Lung microvascular endothelial cell (primary cell): ENCODE measurements at places on chromosomes 5 and 9. TPM values are rescaled to one million over a fixed set of nuclear protein-coding genes. Genes with fewer than 3 reads are reported as not detected.

DNA sequence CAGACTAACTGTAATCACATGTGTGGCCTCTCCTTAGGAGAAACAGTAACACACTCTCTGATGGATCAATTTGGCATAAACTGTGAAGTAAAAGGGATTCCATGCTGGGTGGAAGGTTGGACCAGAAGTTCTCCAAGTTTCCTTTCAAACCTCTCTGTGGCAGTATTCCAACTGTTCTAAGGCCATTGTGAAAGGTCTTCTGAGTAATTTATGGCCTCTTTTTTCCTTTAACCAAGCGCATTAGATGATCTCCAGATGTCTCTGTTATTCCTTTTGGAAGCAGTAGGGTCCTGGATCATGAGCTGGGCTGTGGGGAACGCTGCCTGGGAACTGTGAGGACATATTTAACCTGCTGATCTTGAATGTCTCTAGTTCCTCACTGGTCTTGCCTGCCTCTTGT is 80.6 kb upstream of the IL6ST start:
- peak; percentile 36 for DNase-seq

DNA sequence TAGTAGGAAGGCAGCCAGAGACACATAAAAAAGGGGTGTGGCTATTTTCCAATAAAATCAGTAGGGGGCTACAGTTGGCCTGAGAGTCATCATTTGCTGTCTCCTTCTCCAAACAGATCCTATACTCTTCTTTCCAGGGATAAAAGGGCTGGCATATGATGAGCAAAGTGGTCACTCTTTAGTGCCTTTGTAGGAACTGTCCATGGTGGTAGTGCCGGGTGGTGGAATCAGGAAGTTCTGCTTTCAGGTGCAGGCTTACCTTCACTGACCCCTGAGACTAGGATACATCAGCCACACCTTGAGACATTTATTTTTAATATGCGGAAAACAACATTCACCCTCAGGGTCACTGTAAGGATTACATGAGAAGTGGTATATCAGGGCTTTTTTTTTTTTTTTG is 80.8 kb downstream of the ASTN2 start:
- no peak for DNase-seq

DNA sequence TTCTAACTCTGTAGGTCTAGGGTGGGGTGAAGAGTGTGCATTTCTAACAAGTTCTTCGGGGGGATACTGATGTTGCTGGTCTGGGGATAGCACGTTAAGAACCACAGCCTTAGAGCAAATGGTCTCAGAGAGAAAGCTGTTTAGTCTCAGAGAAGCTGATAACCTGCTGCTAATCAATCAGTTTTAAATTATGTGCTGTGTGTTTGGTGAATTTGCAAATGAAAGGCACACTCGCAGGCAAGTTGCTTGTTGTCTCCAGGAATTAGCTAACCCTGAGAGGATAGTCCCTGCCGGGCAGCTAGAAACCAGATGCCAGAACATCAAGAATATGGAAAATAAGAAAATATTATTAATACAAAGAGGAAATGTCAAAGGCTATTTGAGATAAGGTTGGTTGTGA is 79.2 kb downstream of the DMRT2 start:
- no peak for DNase-seq

DNA sequence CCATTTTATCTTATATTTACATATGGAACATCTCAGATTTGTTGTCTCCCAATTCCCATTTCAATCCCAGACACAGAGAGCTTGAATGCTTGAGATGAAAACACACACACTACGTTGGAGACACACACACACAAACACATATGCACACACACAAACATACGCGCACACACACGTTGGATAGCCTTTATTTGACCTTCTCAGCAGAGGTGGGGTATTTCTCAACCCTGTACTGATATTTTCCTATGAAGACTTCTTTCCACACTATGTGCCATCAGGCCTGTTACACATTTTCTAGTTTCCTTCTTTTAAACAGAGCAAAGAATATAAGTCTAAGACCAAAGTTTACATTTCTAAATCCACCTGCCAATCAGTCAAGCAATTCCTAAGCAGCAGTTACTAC is 291.0 kb downstream of the TAF11L14 start:
- no peak for DNase-seq

GRCh38 chr9:120855827-120856670 is 13.3 kb upstream of the PSMD5 start:
- DNase-seq = no peak

- DNase-seq = no peak
These were observed 687.0 kb upstream of the C9orf72 start for GRCh38 chr9:28260330-28260729.

Gene PTGES
- 0.40 and 0.44 TPM in 2 replicates for total RNA-seq

Gene GHR
- total RNA-seq = 3.1 and 5.6 TPM in 2 replicates

Gene HAUS6
- total RNA-seq = 9.7 and 10.5 TPM in 2 replicates

Gene CDX1
- total RNA-seq = under 0.01 TPM in 1 of 2 replicates, not detected in the other

Gene SMU1
- total RNA-seq = 27.7 and 32.1 TPM in 2 replicates

Gene COL5A1
- 2.8 and 8.3 TPM in 2 replicates for total RNA-seq
